ENCODE measurements at places on chromosomes 5 and 9.

DNA sequence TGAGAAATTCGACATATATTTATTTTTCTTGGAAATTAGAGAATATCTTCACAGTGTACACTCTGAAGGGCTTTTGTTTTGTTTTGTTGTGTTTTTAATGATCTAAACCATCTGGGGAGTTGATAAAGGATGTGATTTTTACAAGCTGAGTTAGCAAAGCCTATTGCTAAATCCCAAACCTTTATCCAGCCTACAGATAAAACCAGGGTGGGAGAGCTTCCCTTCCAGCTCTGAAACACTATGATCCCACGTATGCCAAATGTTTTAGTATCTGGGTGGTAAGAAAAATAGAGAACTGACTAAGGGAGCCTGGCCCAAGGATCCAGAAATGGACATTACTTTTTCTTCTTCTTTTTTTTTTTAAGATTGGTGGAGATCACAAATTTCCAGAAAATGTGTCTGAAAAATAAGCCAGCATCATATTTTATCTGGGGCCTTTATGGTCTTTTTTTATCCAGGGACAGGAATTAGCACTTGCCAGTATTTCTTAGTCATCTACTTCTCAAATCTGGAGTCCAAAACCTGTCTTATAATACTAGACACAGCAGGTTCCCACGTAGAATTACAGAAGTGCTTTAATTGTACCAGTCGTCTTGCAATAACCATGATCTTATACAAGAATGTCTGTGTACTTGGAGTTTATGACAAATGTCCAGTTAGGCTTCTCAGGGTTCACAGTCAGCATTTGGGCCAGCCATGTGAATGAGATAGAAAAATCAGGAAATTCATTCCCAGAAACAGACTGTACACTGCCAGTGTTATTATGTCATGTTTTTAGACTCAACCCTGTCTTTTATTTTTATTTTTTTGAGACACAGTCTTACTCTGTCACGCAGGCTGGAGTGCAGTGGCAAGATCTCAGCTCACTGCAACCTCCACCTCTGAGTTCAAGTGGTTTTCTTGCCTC is 290.8 kb upstream of the MPDZ start:
- no peak for DNase-seq

GRCh38 chr9:87464992-87465378 is 32.7 kb upstream of the DAPK1 start:
- no peak for DNase-seq

- DNase-seq = no peak
Observed at GRCh38 chr5:111066261-111066938, 5.1 kb upstream of the TSLP start.

DNA sequence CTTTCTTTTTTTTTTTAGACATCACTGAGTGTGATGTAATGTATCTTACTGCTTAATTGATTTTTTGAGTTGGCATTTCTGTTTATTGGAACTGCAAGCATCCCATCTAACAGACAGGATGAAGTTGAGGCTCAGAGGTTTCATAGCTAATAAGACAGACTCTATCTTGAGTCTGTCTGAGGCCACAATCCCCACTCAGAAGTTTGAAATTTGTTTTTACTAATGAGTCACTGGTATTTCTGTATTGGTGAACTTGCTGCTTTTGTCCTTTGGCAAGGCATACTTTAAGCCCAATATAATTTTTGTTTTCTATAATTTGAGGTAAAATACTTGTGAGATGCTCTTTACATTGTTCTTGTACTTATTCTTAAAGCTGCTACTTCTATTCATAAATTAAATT is 491.2 kb downstream of the PSAT1 start:
- DNase-seq = no peak

- no peak for DNase-seq
Observed at GRCh38 chr5:164059471-164059870, 554.1 kb downstream of the MAT2B start.
